GM12892 (cell line): ENCODE measurements at places on chromosomes 2 and 18.
A peak's percentile ranks its signal among the peaks of the same experiment; 100 is the strongest.

- DNase-seq, result no peak
Observed at GRCh38 chr2:172516299-172516698, 39.6 kb upstream of the PDK1 start.

DNA sequence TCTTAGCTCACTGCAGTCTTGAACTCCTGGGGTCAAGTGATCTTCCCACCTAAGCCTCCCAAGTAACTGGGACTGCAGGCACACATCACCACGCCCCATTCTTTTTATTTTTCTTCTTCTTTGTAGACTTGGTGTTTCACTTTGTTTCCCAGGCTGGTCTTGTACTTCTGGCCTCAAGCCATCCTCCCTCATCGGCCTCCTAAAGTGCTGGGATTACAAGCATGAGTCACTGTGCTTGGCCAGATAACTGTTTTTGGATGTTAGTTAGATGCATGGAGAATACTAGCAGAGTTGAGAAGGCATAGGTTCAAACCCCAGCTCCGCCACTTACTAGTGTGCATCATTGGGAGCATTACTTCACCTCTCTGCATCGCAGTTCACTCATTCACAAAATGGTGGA lies 88.3 kb downstream of the TXNL1 start:
- no peak for DNase-seq

- DNase-seq, result no peak
Observed at GRCh38 chr2:10132596-10132995, 10.1 kb downstream of the RRM2 start.

DNA sequence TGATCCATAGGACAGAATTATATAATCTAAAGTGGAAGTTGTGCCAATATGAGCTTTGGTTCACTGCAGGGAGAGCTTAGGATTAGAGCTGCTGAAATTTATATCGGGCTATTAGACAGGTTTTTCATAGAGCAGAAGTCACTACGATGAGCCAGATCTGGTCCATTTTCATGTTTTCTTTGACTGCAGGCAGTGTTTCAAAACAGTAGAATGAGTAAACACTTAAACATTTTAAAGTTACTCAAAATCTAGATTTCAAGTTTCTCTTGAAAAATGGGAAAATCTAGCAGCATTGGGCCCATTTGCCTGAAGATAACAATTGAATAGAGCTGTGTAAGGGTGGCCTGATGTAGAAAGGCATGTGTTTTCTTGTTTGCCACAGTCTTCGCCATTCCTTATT lies 14.5 kb upstream of the ADAM23 start:
- DNase-seq, result no peak

DNA sequence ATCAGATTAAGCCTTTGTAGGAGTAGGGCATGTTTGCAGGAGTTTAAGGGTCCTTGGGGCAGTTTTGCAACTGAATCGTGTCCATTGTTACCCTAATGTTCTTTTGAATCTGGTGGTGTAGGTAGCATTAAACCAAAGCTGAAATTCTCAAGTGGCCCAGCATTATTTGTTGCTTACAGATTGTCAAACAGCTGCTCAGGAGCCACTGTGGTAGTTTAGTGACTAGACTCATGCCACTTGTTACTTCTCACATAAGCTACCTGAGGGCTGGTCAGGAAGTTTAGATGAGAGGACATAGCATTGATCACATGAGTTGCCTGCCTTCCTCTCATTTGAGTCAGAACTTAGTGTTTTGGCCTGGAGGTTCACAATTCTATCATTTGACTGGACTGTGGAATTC lies 157.6 kb downstream of the HAUS1 start:
- no peak for DNase-seq

GRCh38 chr2:5868931-5869330 lies 176.7 kb downstream of the SOX11 start:
- no peak for DNase-seq

GRCh38 chr2:240559286-240559685 lies 871 bp upstream of the DUSP28 start:
- DNase-seq, result no peak

GRCh38 chr18:73780218-73780617 lies 367.4 kb downstream of the FBXO15 start:
- DNase-seq, result no peak

GRCh38 chr2:57397550-57398360 lies 648.9 kb upstream of the VRK2 start:
- DNase-seq, result no peak

- DNase-seq, result no peak
Observed at GRCh38 chr2:208939852-208940251, 484.0 kb upstream of the MAP2 start.

GRCh38 chr18:55584201-55584600 lies 3.8 kb downstream of the TCF4 start:
- DNase-seq, result no peak

GRCh38 chr2:11257964-11258363 lies 86.5 kb downstream of the ROCK2 start:
- no peak for DNase-seq

GRCh38 chr18:5973099-5973498 lies 77.8 kb upstream of the TMEM200C start:
- no peak for DNase-seq

GRCh38 chr2:150621526-150622213 lies 134.2 kb upstream of the RND3 start:
- no peak for DNase-seq

DNA sequence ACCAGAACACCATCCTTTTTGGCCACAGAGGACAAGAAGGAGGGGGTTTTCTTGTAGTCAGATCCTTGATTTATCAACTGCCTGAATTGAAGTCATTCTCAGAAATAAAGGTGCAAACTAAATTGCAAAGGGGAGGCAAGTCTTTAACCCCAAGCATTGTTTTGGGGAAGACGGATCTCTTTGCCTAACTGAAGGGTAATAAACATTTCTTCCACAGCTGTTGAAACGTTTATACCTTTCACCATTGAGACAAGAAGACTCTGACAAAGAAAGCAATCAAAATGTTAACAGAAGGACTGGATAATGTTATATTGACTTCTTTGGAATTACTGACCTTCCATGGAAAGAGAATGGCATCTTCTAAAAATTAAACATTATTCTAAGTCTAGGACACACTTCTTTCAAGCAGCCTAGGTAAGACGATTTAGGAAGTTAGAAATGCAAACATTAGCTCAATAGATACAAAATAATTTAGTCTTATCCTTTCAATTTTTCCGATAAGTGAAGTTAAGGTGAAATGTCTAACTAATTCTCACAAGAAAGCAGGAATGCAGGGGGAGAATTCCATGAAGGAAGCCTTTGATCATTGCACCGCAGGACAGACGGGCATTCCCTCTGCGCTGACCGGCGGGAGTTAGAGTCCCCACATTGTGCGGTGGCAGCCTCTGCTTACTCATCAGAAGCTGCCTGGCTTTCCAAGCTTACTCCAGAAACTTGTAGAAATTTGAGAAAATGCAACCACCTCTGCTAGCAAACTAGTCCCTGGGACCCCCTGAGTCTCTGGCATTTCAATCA lies 69.4 kb upstream of the COPS8 start:
- no peak for DNase-seq

DNA sequence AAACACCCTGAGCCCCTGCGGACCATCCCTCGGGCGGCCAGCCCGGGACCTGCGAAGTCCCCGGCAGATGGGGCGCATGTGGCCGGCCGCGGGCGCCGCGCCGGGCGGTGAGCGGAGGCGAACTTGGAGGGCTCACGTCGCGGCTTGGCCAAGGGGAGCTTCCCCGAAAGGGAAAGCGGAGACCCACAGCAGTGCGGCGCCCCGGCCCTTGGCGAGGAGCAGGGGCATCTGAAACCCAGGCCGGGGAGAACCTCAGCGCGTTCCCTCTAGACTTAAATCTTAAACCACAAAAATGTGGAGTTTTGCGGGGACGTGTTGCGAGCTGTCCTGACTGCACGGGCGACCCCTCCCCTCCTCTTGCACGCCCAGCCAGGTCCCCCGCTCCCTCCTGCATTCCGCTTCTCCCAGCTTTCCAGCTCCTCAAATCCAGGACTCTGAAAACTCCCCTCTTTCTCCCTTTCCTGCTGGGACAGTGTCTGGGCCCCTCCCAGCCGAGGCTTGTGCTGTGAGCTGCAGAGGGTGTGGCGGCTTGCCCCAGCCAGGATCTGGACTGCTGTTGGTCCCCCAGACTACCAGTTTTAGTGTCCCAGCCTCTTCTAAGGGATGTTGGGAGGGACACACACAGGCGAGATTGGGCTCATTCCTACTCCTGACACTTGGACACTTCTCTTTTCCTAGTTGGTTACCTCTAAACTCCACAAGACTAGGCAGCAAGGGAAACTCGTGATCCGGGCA lies 1.3 kb downstream of the FMNL2 start:
- peak; percentile 22 for DNase-seq

DNA sequence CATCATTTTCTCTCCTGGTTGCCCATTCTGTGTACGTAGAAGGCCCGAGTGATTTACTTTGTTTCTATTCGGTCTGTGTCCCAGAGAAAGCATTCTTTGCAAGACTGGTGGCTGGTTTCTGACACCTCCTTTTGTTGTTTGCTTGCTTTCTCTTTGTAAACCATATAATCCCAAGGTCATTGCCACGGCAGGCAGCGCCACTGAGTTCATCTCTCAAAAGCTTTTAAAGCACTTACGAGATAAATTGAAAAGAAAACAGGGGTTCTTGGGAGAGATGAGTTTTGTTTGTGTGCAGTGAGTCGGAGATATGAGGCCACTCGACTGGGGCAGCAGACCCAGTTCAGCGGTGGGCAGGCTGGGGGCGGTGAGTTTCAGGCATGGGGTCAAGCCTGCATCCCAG lies 137.6 kb downstream of the NCK2 start:
- DNase-seq, result no peak

GRCh38 chr2:230644356-230644935 lies 68.2 kb upstream of the CAB39 start:
- DNase-seq, result no peak

GRCh38 chr2:37466533-37467222 lies 122.2 kb downstream of the QPCT start:
- no peak for DNase-seq

DNA sequence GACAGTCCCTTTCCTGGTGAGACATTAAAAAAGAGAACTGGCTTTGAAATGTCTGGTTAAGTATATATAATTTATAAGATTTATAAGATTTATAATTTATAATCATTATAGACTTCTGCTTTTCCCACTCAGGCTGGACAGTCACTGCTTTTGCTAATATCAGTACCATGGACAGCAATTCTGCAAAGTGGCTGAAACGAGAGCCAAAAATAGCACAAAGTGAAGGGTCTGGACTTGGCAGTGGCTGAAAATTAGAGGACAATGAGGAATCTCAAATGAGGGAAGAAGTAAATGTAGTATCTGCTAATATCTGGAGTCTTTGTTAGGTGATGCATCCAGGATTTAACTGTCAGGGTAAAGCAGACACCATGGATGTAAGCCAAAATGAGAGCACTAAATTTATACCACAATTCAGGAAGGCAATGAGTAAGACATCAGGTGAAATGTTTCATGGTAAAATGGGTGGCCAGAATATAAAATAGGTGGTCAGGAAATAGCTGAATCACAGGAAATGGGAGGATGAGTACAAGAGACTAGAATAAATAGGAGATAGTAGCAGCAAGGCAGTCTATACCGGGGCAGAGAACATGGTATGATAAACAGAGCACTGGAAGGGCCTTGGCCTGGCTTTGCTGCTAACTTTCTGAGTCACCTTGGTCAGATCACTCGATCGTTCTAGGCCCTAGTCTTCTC lies 39.6 kb upstream of the BOD1L2 start:
- DNase-seq, result no peak

GRCh38 chr2:69830045-69830905 lies 815 bp downstream of the GMCL1 start:
- peak; percentile 22 for DNase-seq

DNA sequence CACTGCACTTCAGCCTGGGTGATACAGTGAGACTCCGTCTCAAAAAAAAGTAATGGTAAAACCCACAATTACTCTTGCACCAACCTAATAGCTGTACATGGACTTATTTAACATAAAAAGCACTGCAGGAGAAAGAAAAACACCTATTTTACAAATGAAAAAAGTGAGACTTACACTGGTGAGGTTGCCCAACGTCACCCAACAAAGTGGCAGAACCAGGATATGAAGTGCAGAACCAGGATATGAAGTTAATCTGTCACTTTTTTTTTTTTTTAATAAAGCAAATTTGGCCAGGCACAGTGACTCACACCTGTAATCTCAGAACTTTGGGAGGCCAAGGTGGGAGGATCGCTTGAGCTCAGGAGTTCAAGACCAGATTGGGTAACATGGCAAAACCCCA lies 13.5 kb upstream of the STK17B start:
- DNase-seq, result no peak

DNA sequence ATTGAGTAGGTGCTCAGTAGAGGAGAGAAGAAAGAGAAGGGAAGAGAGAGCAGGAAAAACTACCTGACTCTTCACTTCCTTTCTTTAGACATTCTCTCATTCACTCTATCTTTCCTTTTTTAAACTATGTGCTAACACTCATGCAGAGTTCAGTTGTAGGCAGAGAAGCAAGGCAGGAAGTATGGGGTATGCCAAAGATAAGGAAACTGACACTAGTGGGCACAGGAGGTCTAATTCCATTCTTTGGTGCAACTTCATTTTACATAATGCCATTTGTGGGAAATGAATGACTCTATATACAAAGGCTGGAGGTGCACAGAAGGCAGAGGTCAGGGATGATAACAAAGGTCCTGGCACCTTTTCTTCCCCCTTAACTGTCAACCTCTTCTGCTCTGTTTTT lies 35.1 kb upstream of the ACVR1 start:
- no peak for DNase-seq

DNA sequence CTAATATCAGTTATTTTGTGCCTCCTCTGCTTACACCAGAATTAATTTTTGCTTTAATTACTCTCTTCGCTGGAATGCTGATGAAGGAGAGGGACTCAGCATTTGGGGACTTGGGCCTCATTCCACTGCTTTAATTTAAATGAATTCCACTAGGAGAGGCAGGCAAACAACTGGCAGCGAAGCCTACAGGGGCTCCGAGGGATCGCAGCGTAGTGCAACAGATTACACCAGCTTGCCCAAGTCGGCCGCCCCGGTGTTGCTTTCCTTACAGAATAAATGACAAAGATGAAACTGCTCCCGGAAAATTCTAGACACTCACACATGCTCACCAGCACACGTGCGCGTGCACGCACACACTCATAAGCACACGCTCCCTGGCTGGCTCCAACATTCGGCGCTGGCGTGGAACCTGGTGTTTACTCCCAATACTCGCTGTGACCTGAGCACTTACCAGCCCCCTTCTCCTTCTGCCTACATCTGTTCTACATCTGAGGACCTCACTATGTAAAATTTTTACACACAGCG lies 175.4 kb downstream of the ZNF521 start:
- no peak for DNase-seq

DNA sequence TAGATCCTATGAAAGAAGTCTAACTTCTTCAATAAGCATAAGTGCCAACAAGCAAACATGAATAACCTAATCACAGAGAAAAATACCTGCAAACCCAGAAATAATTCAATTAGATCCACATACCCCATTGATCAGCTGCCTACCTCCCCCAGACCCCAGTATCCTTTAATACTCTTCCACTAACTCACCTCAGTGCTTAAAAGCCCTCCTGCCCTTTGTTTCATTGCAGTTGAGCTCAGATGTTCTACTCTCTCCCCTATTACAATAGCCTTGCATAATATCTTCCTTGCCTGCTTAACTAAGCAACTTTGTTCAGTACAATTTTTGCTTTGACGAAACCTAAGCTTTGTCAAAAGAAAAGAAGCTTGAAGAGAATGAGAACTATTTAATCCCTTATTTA lies 156.0 kb upstream of the ZC3H15 start:
- no peak for DNase-seq

- DNase-seq, result peak; percentile 77
Observed at GRCh38 chr18:48928787-48929186, 22.0 kb downstream of the SMAD7 start.

GRCh38 chr2:98713332-98714015 lies 17.5 kb downstream of the MGAT4A start:
- DNase-seq, result no peak
